ENCODE measurements at places on chromosomes 1 and 21.

DNA sequence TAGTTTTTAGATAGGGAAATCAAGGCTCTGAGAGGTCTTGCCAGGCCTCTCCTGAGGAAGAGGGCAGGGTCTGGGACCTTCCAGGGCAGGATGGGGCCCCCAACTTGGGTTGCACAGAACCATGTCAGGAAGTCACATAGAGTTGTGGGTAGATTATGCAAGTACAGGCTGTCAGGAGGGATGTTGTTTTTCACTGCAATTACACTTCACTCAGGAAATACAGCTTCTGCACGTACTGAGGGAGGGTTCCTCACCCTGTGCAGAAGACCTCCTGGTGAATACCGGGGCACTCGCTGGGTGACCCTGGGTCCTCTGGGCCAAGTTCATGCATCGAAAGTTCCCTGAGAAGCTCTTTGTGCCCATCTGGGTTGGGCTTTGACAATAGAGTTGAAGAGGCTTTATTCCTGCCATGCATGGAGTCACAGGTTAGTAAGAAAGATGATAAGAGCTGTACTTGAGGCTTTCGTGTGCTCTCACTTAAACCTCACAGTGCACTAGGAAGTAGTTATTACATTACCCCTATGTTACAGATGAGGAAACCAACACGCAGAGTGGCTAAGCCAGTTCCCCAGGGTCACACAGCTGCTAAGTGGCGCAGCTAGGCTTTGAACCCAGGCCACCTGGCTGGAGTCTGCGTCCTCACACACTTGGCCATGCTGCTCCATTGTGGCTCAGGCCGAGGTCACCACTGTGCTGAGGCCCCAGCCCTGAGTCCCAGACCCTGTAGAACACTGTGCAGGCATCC lies 16.2 kb upstream of the TNFRSF1B start:
- no peak overlapping the region for H3K4me3 ChIP-seq
- no peak for DNase-seq
- H3K36me3 ChIP-seq: no peaks in the 10 kb centered on the region
- H3K4me1 ChIP-seq: peaks cover 74% of the 10 kb centered on the region
- H3K27ac ChIP-seq: peak overlapping the region; percentile 77

DNA sequence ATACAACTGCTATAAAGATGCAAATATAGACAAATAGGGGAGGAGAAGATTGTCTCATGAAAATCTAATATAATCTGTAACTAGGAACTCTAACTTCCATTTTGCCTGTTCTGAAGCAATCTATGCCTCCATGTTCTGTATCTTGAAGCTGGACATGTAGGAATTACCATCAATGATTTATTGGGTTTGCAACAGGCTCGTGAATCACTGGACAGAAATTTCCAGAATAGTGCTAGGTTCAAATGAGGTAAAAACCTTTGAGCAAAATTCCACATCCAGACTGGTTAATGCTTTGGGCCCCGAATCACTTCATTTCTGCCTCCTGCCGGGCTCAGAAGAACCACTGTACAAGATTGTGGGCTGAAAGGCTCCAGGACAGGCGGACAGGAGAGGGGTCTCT lies 110.7 kb upstream of the CTTNBP2NL start:
- no peak overlapping the region for H3K27ac ChIP-seq
- no peak overlapping the region for H3K4me3 ChIP-seq
- no peak for DNase-seq
- H3K27me3 ChIP-seq: no peaks in the 10 kb centered on the region
- no peaks in the 10 kb centered on the region for H3K36me3 ChIP-seq

DNA sequence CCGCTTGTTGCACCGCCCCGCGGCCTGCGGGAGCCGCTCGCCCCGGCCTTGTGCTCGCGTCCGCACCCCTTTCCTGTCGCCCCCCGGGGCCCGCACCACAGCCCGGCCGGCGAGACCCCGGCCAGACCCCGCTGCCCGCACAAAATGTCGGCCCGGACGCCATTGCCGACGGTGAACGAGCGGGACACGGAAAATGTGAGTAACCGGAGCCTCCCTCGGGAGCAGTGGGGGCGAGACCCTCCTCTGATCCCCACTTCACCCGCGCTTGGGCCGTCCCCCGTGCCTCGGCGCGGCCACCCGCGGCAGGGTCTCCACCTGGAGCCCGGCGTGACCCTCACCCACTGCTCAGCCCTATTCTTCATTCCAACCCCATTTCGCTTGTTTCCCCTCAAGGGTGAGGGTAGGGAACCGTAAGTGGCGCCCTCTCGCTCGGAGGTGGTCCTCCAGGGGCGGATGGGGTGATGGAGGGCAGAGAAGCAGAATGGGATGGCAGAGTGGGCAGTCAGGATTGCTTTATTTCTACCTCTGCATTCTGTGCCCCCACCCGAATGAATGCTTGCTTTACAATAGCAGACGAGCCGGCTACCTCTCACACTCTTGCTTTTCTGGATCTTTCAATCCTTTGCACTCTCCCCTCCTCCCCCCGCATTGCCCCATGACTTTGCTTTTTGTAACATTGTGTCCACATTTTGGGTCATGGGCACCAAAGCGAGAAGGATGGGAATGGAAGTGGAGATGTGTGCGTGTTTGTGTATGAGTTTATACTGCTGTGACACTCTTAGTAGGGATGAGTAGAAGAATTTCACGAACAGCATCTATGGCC lies 954 bp downstream of the MARK1 start:
- H3K27me3 ChIP-seq: peaks cover 12% of the 10 kb centered on the region
- peak overlapping the region; percentile 92 for H3K27ac ChIP-seq
- no peak for DNase-seq
- no peaks in the 10 kb centered on the region for H3K36me3 ChIP-seq
- peak overlapping the region; percentile 76 for H3K4me3 ChIP-seq

- H3K4me3 ChIP-seq: no peak overlapping the region
- H3K27me3 ChIP-seq: no peaks in the 10 kb centered on the region
- no peaks in the 10 kb centered on the region for H3K36me3 ChIP-seq
- H3K27ac ChIP-seq: no peak overlapping the region
- DNase-seq: no peak
Measured at GRCh38 chr1:22959545-22960360, 12.9 kb downstream of the LACTBL1 start.

Measured in esophagus squamous epithelium (tissue), 5 donors.